ENCODE measurements at places on chromosomes 5 and 9.
A peak's percentile ranks its signal among the peaks of the same experiment; 100 is the strongest.

DNA sequence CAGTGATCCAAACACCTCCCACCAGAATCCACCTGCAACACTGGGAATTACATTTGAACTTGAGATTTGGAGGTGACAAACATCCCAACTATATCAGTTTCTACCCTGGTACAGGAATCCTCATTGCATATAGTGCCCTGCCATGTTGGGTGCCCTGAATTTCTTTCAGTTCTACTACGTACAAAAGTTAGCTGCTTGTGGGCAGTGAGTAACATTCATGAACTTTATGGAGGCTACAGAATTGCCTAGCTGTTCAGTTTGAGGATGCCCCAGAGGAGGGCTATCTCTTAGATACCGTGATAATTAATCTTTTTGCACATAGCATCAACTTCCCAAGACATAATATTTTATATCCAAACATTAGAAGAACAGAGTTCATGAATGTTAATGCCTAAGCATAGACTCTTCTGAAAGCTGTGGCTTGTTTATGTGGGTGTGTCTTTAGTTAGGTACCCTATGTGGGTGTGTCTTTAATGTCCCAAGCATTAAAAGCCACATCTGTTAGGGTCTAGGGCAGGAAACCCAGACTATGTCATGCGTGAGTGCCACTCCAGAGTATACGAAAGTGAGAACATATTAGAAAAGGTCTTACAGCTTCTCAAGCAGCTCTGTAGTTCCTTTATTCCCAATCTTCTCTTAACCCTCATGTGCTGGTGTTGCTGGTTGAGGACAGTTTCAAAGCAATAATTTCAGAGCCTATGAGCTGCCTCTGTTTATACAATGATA, 47.0 kb upstream of the CHD1 start:
- DNase-seq = no peak

- no peak for DNase-seq
Observed at GRCh38 chr9:784202-784601, 57.3 kb upstream of the DMRT1 start.

GRCh38 chr5:126780165-126780827, 3.4 kb downstream of the LMNB1 start:
- no peak for DNase-seq

GRCh38 chr9:114847492-114848417, 41.9 kb upstream of the TNFSF15 start:
- DNase-seq = no peak

GRCh38 chr5:135373736-135374515, 25.1 kb downstream of the MACROH2A1 start:
- DNase-seq = no peak

GRCh38 chr5:130651440-130651839, 513.6 kb downstream of the HINT1 start:
- DNase-seq = no peak

GRCh38 chr9:81564632-81565031, 124.7 kb downstream of the TLE1 start:
- no peak for DNase-seq

- DNase-seq = peak; percentile 91
Observed at GRCh38 chr9:136410500-136411287, at the start of the genes ENTR1 and PMPCA. Gene ENTR1, minus strand, starts transcription at chr9:136410614. Its CDS starts 217 bp downstream, at chr9:136410397. Gene PMPCA, plus strand, starts transcription at chr9:136410658. Its CDS starts 11 bp downstream, at chr9:136410669.

- no peak for DNase-seq
Observed at GRCh38 chr5:25694801-25695200, 1050.0 kb upstream of the CDH10 start.

GRCh38 chr9:80771555-80772347, 917.6 kb downstream of the TLE1 start:
- DNase-seq = no peak

DNA sequence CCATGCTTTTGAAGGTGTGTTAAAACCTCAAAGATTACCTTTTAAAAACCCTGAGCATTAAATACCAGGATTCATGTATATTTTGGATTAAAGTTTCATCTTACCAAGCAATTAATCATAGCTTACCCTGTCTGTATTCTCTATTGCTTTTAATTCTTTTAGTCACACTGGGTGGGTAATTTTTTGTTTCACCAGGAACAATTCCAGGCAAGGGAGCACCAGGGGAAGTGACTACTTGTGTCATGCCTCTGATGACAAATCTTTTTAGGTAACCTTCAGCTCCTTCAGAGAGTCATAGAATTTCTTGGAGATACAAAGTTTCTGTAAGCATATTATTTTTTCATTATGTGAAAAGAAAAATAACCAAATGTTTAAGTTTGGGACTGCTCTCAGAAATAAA, 33.4 kb upstream of the ANXA1 start:
- DNase-seq = no peak

- DNase-seq = no peak
Observed at GRCh38 chr9:124665391-124666058, 105.6 kb downstream of the NR6A1 start.

DNA sequence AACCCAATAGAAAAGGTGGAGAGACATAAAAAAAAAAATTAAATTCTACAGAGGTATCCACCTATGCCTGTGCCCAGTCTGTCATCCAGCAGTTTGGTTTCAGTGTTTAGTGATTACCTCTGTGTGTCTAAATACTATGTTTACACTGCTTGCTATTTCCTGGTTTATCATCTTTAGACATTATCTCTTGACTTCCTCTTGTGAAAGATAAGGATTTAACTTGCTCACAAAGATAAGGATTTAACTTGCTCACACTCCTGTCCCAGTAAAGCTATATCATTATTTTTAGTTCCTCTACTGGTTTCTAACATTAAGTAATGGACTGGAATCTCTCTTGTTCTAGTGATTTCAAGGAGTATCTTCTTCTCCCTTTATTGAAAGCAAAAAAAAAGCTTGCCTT, 53.9 kb upstream of the ZFR start:
- no peak for DNase-seq

DNA sequence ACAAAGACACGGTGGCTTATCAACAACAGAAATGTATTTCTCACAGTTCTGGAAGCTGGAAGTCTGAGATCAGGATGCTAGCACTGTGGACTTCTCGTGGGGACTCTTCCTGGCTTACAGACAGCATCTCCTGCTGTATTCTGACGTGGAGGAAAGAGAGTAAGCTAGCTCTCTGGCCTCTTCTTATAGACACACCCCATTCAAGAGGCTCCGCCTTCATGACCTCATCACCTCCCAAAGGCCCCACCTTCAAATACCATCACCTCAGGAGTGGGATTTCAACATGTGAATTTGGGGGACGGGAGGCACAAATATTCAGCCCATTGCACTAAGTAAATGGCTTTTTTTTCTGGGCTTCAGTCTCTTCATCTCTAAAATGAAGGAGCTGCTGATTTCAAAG, 27.6 kb downstream of the KCNMB1 start:
- DNase-seq = no peak

DNA sequence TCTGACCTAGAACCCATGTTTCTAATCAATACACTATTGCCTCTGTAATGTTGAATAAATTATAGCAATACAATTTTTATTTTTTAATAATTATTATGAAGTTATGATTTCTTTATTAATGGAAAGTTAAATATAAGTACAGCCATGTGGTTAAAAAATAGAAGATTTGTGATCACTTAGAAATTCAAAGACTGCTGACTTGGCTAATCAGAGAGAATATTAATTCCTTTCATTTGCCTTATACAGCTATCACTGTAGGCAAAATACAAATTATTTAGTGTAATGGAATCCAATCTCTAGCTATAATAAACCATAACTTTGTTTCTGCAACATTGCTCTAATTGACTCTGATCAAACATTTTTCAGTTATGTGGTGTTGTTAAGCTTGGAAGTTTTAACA, 255.0 kb upstream of the TAS2R1 start:
- no peak for DNase-seq

- DNase-seq = no peak
Observed at GRCh38 chr9:114274217-114274616, 48.7 kb upstream of the ORM1 start.

DNA sequence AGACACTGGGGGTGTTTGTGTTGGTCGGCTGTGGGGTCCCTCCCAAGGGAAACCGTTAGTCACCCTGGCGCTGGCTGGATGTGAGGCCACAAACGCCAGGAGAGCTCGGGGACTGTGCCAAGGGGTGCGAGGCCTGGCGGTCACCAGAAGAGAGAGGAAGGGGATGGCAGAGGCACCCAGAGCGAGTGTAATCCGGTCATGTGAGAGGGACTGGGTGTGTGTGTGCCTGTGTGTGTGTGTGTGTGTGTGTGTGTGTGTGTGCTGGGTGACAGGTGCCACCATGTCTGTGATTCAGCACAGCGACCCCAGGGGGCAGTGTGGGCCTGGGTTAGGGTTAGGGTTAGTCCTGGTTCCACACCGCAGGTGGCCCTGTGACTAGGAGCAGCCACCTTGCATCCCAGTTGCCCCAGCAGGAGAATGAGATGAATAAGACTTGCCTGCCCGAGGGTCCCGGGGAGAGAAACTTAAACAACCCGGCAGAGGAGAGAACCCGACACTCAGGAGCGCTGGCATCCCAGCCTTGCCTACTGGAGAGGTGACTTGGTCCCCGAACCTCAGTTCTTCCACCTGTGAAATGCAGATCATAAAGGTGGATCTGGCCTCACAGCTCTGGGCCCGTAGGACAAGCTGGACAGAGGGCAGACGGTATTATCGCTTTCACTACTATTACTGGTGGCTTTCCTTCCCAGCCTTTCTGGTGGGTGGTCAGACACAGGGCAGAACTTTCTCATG, 1.4 kb upstream of the ADAMTSL2 start:
- peak; percentile 18 for DNase-seq

- no peak for DNase-seq
Observed at GRCh38 chr9:108257382-108257781, 598.4 kb downstream of the ACTL7B start.

DNA sequence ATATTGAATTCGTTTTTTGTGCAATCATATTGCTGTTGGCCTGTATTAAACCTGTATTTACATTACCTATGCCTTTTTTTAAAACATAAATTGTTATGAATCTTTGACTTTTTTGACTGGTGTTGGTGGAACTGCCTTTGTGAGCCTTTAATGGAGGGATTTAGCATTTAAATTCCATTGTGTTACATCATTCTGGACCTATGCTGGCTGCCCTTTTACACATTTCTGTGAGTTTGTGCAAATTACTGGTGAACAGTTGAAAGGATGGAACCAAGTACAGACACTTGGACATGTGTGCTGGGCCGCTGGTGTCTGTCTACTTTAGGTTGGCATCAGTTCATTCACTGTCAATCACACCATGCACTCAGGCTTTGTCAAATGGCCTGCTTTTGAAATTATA, 3.4 kb downstream of the SNX18 start:
- no peak for DNase-seq

DNA sequence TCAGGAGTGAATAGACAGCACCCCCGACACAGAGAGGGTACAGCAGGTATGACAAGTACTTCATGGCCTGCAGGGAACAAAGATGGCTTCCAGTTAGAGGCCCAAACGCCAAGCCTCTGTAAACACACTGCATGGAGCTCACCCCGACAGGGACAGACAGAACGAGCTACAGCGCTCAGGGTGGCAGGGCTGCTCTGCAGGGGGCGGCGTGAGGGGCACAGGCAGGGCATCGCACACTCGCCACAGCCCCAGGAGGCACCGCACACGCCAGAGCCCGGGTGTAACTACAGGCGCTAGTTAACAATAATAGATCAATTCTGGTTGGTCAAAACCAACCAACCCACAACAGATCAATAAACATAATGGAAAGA, 21.1 kb downstream of the CLPTM1L start:
- DNase-seq = no peak

- DNase-seq = no peak
Observed at GRCh38 chr5:141694479-141694878, 12.4 kb upstream of the ARAP3 start.

DNA sequence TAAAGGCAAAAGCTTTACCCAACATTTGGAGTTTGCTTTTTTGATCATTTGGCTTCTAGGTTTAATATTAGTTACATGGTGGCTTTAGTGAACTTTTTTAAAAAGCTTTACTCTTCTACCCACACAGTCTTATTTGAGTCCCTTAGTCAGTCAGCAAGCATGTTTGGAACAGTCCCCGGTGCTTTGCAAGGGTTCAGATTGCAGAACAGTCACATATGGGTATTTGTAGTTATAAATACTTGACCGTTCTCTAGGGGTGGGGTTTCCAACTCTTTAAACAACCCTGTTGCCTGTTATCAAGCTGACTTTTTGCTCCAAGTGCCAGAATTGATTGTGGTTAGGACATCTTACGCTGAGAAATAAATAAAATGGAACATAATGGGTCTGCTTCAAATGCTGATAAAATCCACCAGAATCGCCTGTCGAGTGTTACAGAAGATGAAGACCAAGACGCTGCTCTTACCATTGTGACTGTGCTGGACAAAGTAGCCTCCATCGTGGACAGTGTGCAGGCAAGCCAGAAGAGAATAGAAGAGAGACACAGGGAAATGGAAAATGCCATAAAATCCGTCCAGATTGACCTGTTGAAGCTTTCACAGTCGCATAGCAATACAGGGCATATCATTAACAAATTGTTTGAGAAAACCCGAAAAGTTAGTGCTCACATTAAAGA, at the start of gene CAVIN4:
Gene CAVIN4, plus strand, starts transcription at position 304 of the 673 bp plus-strand sequence. Its CDS starts 65 bp downstream, at position 369.
- DNase-seq = no peak

GRCh38 chr5:137566780-137567179, 67.7 kb upstream of the SPOCK1 start:
- no peak for DNase-seq

GRCh38 chr9:70013598-70014196, 30.0 kb upstream of the MAMDC2 start:
- no peak for DNase-seq
